ENCODE measurements at places on chromosomes 5 and 9. TPM values are rescaled to one million over a fixed set of nuclear protein-coding genes. Genes with fewer than 3 reads are reported as not detected.
A peak's percentile ranks its signal among the peaks of the same experiment; 100 is the strongest.

Gene STK10
- total RNA-seq: 10.5 TPM

GRCh38 chr5:67192719-67193438 is 3.7 kb downstream of the CD180 start:
- no peak for DNase-seq

DNA sequence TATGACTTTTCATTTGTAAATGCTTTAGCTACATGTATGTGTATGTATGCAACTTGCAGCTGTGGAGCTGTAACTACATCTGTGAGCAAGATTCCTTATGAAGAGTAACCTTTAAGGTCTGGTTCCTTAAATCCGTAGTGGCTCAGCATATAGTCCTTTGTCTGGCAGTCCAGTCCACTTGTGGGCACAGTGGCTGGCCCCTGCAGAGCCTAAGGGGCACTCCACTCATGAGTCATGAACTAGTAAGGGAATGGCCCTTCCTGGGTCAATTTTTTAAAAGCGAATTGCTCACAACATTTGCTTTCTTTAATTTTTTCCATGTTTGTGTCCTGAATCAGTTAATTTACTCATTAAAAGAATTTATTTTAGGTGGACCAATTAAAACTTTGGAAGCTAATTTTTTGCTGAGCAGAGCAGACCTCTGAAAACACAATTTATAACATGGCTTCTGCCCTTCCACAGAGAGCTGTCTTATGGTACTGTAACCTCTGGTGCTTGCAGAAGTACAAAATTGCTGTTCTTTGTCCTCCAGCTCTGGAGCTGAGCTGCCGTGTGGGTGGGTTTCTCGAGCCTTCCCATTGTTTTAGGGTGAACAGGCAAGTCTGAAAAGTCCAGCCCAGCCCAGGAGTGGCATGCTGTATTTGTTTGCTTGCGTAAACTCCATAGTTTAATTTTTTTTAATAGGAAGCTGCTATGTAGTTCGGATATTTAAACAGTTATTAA is 110.1 kb downstream of the MVB12B start:
- peak; percentile 42 for DNase-seq

- no peak for DNase-seq
These were observed 9.3 kb downstream of the HMGXB3 start for GRCh38 chr5:150009671-150010387.

Gene GRM6
- total RNA-seq: not detected

DNA sequence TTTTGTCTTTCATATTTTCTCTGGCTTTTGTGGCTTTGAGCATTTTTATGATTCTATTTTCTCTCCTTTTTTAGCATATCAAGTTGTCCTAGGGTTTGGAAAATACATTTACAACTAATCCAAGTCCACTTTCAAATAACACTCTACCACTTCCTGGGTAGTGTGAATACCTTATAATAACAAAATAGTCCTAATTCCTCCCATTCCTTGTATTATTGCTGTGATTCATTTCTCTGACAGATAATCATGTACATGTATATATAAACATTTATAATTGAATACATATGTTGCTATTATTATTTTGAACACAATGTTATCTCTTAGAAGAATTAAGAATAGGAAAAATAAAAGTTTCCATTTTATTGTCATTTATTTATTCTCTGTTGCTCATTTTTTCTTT is 14.9 kb upstream of the ADAM19 start:
- DNase-seq: no peak

DNA sequence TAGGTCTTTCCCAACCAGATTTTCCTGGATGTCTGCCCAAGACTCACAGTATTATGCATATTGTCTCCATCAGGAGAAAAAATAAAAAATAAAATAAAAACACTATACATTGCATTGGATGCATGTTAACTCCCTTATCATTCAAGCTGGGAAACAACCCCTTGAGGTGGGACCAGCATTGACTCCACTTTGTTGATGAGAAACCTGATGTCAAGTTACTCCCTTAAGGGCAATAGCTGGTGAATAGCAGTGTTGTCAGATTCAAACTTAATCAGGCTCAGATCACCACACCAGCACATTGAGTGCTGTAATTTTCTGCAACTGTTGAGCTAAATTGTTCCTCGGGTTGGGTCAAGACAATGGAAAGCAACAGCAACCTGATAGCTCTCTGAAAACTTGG is 264.0 kb upstream of the TRIM32 start:
- no peak for DNase-seq

Gene FOXD4L6
- not detected for total RNA-seq

- no peak for DNase-seq
These were observed 691.8 kb downstream of the DNAH5 start for GRCh38 chr5:13252699-13253098.

Gene TRAF2
- total RNA-seq: 33.9 TPM

DNA sequence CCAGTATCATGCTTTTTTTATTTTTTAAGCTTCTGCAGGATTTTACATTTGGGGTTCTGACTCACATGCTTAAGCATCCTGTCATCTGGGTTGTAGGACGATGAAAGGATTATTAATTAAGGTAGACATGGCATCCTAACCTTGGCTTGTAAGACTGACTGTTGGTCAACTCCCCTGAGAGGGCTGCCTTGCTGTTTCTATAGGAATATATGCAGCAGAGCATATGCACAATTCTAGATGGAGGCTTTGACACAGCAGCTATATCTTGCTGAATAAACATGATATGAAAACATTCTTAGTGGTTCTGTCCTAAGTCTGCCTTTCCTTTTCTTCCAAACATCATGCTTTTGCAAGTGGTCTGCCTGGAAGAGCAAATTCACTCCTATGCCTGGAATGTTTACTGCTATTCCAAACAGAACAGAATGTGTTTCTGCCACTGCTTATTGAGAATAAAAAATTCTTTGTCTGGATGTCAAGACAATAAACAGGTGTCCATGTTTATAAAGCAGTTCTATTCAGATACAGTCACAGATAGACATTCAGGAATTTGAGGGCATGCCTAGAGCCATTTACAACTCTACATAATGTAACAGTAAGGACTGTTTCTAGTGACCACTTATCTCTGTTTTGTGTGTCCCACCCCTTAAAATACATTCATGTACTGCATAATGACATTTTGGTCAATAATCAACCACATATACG is 166.2 kb upstream of the PPP2R2B start:
- no peak for DNase-seq

DNA sequence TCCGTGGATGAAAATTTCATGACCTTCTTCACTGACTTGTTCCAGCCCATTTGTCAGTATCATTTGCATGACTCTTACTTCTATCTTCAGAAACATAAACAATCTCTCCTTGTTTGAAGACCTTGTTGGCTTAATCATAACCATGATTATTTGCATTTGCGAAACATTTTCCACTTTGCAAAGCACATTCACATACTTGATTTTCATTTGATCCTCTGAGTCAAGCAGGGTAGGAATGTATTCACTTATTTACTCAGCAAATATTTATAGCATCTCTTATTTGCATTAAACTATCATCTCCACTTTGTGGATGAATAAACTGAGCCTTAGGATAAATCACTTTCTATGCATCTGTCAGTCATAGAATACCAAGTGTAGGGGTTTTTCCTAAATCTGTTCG is 343.0 kb upstream of the SGCD start:
- DNase-seq: no peak

DNA sequence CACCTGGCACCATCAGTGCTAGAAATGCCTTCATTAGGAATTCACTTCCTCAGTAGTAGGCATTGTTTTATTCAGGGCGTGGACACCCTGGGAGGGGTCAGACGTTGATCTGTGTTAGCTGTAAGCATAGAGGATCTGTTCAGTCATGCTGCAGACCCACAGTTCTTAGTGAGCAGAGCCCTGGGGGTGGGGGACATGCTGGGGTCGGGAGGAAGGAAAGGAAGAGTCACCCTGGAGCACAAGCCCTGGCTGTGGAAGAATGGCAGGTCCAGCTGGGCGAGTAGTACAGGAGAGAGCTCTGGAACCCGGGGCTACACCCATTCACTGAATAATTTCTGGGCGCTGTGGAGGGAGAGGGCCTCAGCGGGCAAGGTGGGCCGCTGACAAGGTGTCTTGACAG is 172.5 kb downstream of the FSTL4 start:
- DNase-seq: no peak

DNA sequence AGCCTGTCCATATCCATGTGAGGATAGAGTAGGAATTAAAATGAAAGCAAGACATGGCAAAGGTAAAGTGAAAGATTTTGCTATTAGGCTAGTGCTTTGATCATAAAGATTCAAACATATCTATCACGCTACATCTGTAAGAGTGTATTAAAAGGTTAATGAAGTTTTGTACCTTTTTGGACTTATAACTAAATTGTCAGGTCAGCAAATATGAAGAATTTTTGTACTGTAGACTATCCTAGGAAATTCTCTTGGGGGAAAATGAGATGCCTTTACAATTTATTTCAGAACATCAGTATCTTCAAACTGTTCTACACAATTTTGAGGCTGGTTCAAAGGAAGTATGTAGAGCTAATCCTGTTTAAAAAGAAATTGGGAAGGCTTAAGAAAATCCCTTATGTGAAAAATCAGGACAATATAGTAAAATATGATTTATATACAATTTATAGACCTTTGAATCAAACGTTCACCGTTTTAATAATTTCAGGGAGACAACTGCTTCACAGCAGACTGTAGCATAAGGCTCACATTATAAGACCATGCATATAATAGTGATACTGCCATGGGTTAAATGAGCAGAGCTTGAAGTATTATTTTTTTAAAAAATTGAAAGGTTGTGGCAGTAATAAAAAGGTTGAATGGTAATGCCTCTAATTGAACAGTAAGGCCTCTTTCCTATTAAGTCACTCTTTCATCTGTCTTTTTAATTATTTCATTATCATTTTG is 639.5 kb upstream of the ARRDC3 start:
- DNase-seq: no peak

- DNase-seq: peak; percentile 89
These were observed 1434.7 kb upstream of the WWC1 start for GRCh38 chr5:166856791-166857190.

Gene CDX1
- not detected for total RNA-seq

GRCh38 chr5:82142928-82143577 is 135.1 kb downstream of the RPS23 start:
- DNase-seq: no peak

Gene MZB1
- total RNA-seq: not detected

- DNase-seq: peak; percentile 87
These were observed 10.0 kb upstream of the C5 start for GRCh38 chr9:121059998-121060636.

- DNase-seq: no peak
These were observed 17.1 kb downstream of the RGS3 start for GRCh38 chr9:113480612-113481011.

DNA sequence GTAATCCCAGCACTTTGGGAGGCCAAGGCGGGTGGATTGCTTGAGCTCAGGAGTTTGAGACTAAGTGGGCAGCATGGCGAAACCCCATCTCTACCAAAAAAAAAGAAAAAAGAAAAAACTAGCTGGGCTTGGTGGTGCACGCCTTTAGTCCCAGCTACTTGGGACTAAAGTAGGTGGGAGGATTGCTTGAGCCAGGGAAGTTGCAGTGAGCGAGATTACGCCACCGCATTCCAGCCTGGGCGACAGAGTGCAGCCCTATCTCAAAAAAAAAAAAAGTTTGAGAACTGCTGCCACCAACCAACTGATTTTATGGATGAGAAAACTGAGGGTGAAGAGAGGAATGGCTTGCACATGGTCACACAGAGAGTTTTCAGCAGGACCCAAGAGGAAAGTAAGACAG is 175.1 kb downstream of the DOCK8 start:
- no peak for DNase-seq

DNA sequence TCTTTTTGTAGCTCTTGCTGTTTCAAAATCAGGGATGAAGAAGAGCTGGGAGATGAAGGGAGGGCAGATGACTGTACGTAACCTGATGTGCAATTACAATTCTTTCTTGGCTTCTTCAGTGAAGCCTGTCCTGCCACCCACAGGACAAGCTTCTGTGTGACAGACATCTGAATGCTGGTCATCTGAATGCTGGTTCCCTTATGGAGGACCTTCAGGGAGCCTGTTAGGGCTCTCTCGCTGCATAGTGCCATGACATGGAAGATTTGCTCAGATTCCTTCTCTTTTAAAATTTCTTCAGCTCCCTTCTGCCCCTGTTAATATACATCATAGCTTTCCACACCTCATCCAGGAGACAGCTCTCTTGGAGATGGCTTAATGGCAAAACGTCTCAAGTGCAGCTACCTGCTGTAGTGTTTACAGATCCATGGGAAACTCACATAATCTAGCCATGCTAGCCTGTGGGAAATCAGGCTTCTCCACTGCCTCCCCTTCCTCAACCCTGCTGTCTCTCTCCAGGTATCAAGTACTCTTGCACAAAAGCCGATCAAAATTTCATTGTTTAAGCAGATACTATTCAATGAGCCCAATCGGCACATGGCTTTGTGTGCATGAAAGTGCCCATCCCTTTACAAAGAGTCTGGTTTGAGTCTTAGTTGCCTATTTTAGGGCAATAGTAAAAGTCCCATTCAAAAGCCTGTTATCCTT is 134.6 kb downstream of the RAB3C start:
- DNase-seq: peak; percentile 49

Gene BARHL1
- total RNA-seq: 3.1 TPM

- peak; percentile 68 for DNase-seq
These were observed 31.7 kb upstream of the GRHPR start for GRCh38 chr9:37390759-37391158.

DNA sequence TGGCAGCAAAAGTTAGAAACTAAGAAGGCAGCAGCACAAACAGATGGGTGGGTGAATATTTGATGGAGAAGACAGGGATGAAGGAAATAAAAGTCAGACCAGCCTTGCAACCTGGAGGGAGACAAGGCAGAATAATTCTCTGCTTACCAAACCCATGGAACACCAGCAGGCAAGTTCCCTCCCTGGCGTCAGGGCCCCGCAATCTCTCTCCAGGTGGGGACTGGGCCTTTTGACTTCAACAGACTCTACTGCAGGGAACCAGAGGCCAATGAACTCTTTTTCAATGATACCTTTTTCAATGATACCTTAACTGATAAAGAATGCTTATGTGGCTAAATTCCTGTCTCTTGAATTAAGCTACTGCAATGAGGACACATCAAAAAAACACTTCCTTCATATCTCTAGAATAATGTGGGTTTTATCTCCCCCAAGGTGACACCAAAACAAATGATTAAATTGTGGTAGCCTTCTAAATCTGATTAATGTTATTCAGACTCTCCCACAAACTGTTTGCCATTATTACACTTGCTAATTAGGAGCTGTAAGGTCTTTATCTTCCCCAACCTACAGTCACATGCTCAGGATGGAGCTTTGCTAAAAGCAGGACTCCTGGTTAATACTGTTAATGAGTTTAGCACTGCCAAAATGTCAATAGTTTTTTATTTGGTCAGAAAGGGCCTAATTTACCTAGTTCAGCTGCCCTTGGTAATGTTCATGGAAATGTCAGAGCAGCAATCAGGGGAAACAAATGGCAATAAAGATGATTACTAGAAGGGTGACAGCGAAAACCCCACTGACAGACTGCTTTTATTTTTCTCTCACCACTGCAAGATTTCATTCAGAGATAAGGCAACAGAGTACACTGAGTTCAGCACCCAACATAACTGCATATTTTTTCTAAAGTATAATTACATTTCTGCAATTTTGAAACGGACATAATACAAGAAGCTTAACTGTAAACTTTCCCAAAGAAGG is 165.5 kb downstream of the TSSK1B start:
- peak; percentile 12 for DNase-seq

Gene SPATA24
- total RNA-seq: 15.2 TPM

GRCh38 chr9:135587658-135588057 is 26.1 kb downstream of the PAEP start:
- DNase-seq: no peak
